ENCODE measurements at places on chromosomes 5 and 9.

GRCh38 chr9:33180526-33181184 is 13.5 kb upstream of the B4GALT1 start:
- no peak for DNase-seq

GRCh38 chr5:143101725-143102386 is 301.6 kb downstream of the NR3C1 start:
- peak; percentile 56 for DNase-seq

- no peak for DNase-seq
Measured at GRCh38 chr9:7125231-7125630, 367.5 kb downstream of the KDM4C start.

DNA sequence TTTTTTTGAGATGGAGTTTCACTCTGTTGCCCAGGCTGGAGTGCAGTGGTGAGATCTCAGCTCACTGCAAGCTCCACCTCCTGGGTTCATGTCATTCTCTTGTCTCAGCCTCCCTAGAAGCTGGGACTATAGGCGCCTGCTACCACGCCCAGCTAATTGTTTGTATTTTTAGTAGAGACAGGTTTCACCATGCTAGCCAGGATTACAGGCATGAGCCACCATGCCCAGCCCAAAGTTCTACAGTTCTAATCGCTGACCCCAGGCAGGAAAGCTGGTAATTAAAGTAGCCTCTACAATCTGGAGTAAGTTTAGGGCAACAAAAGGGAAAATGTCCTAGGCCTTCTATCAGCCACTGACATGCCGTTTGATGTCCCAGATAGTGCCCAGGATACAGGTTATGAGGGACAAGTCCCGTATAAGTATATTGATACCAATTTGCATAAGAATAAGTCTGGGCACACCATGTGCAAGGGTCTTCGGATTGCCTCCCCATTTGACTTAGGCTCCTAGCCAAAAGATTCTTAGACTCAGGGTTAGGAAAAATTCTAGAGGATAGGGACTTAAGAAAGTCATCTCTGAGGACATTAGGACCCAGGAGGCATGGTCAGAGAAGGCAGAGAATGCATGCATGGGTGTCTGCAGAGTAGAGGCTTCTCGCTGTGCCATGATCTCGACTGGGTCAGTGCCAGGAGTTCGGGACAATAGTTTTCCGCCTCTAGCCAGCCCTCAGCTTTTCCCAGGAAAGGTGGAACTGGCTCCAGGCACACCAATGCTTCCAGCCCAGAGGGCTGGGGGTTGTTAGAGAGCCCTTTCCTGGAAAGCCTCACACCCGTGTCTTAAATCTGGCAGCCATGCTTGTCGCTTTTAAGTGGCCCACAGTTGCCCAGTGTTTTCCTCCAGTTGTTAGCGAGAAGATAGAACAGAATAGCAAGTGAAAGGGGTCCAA is 1111.1 kb downstream of the TAF11L14 start:
- no peak for DNase-seq

DNA sequence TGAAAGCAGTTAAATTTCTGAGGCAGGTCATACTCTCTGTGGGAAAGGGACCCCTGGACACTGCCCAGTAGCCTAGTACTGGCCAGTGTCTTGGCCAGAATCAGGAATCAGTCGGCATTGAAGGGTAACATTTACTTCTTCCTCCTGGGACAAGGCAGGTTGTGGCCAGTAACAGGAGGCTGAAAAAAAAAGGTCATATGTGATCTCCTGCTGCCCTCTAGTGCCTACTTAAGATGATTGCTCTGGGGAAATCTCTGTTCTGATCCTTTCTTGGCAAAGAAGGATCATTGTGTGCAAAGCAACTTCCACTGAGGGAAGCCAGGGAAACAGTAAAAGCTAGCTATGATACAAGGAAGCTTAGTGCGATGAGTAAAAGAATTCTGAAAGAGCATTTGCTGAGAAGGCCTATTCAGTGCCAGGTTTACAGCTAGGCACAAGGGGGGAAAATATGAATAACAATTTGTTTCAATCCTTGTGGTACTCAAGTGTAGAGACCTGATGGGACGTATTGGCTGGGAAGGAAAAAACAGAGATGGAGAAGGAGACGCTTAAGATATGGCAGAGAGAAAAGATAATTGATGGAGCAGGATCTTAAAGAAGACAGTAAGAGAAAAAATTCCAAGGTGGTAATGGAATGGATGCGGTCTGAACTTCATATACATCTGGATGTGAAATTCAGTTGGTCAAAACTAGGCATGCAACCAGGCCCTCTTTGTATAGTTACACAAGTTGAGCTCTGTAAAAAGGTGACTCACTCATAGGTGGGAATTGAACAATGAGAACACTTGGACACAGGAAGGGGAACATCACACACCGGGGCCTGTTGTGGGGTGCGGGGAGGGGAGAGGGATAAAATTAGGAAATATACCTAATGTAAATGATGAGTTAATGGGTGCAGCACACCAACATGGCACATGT is 25.8 kb upstream of the TRIM32 start:
- no peak for DNase-seq

DNA sequence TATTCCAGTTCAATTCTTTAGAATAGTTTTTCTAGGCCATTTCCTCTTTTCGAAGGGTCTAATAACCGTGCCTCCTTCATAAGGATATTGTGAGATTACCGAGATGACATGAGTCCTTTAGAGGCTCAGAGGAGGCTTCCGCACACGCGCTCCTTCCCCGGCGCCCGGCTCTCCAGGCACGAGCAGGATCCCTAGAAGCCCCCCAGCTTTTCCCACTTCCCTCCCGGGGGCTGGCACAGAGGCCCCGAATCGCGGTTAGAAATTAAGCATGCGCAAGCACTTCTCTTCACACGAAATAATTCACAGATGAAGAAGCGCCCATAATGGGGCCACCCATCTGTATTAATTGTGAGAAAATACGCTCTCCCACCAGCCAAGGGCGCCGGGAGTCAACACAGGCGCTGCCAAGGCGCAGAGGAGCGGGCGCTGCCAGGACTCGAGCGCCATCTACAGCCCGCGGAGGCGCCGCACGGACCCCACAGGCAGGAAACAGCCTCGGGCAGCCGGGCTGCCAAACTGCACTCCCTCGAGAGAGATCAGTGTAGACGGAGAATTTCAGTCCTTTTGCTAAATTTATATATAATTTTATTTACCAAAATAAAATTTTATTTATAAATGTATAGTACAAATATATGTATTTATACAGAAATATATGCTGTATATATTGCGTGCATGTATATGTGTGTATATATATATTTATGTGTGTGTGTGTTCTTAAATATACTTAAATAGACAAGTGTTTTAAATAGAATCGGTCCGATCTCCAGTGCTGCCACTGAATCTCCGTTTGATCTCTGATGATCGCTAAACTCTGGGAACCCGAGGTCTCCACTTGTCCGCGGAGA is 258.1 kb upstream of the NFIL3 start:
- peak; percentile 77 for DNase-seq

DNA sequence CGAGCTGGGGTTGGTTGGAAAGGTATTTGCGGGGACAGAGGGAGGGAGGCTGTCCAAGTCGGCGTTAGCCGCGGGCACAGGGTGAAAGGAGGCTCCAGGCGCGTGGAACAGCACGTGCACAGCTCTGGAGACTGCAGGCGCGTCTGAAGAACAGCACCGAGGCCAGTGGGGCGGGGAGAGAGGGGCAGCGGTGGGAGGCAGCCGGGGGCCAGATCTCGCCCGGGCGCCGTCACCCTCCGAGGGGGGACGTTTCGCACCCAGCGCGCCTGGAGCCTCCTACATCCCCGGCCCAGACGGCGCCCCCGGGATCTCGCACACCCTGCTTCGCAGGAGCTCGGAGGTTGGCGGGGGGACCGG is 79.6 kb downstream of the NTNG2 start:
- DNase-seq = no peak

All from activated T-cell treated with anti-CD3 and anti-CD28 coated beads for 48 hours (primary cell).